ENCODE measurements at places on chromosomes 7 and 10.

- no peak for DNase-seq
These were observed 2.3 kb downstream of the METTL27 start for GRCh38 chr7:73839743-73840714.

- DNase-seq: no peak
These were observed 41.8 kb downstream of the UNC5B start for GRCh38 chr10:71253981-71254818.

GRCh38 chr10:71972746-71973695 is 8.8 kb downstream of the CHST3 start:
- DNase-seq: no peak

- no peak for DNase-seq
These were observed 445.5 kb upstream of the IGFBP3 start for GRCh38 chr7:46366526-46366925.

GRCh38 chr7:106916679-106917078 is 51.6 kb downstream of the PIK3CG start:
- DNase-seq: no peak

- no peak for DNase-seq
These were observed 50.9 kb upstream of the UNC5B start for GRCh38 chr10:71161425-71161824.

GRCh38 chr10:72834183-72834825 is 59.2 kb upstream of the OIT3 start:
- no peak for DNase-seq

- DNase-seq: no peak
These were observed 1.6 kb downstream of the SAMD9L start for GRCh38 chr7:93146472-93147141.

DNA sequence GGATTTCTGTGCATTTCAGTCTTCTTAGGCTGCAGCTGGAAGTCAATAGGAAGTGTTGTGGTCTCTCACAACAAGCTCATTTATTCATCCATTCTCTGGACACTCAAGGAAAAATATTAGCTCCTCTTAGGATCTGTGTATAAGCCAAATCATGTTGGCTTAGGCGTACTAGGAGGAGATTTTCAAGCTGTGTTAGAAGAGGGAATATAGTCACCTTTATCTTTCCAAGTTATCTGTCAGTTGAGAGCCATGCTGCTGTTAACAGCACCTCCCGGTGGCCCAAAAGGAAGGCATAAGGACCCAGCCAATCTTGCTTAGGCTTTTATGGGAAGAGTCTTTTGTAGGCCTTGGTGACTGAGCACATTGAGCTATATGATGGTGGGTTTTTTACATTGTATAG is 220.0 kb downstream of the LRMDA start:
- no peak for DNase-seq

Measured in activated naive CD4-positive, alpha-beta T cell (primary cell).